ENCODE measurements at places on chromosomes 11 and 22. TPM values are rescaled to one million over a fixed set of nuclear protein-coding genes. Genes with fewer than 3 reads are reported as not detected.

DNA sequence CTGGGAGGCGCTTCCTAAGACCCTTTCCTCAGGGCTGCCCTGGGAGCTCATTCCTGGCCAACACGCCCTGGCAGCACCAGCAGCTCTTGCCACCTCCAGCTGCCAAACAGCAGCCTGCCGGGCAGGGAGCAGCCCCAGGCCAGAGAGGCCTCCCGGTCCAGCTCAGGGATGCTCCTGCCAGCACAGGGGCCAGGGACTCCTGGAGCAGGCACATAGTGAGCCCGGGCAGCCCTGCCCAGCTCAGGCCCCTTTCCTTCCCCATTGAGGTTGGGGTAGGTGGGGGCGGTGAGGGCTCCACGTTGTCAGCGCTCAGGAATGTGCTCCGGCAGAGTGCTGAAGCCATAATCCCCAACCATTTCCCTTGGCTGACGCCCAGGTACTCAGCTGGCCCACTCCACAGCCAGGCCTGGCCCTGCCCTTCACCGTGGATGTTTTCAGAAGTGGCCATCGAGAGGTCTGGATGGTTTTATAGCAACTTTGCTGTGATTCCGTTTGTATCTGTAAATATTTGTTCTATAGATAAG is 7.6 kb downstream of the SLC39A13 start:
- DNase-seq, result no peak

DNA sequence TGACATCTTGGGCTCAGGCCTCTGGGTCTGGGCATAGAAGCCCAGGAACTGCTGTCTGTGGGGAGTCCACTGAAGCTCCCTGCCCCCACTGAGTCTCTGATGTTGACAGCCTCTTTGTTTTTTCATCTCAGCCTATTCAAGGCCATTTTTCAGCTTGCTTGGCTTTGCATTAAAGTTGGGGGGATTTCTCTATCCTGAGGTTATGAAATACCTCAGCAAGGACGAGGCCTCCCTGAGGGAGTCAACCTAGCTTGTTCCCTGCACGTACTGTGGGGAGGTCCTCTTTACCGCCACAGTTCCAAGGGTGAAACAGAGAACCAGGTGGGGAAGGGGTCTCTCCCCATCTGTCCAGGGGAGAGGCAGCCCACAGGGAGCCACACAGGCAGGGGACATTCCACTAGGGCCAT is 8.4 kb downstream of the KCNQ1OT1 start:
- DNase-seq, result no peak

Gene KIRREL3
- 1.00 TPM for total RNA-seq

DNA sequence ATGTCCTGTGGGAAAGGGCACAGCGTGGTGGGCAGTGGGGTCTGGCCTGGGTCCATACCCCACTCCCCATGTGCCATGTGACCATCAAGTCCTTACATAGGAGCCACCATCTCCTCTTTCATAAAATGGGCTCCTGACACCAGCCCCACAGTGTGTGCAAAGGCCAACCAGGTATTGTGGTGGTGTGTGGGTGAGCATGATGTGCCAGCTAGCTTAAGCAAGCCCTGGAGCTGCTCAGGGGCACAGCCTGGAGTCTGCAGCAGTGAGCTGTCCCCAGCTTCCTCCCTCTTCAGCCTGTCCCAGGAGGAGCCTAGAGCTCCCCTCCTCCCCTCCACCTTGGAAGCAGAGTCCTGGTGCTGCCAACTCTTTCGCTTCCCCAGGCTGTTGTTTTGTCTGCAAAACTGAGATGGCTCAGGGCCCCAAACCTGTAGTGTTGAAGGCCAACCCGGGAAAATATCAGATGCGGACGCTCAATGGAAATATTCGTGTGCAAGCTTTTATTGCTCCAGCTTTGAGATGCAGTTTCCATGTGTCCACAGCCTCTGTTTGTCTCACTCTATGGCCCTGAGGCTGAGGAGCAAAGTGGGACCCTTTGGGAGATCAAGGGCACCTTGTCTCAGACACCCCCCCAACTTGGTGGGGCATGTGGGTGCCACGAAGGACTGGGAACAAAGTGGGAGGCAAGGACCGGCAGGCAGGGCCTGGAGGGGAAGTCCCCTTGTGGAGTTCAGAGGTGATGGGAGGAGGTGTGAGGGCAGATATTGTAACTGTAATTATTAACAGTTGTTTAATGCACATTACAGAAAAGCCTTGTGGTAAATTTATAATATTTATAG is 92.6 kb downstream of the CTTN start:
- DNase-seq, result no peak

- no peak for DNase-seq
Measured at GRCh38 chr22:22786301-22787115, 101.1 kb upstream of the IGLL5 start.

Gene C11orf52
- total RNA-seq, result 7.6 TPM

Measured in type B pancreatic cell (in vitro differentiated cells).